ENCODE measurements at places on chromosomes 3 and 15. TPM values are rescaled to one million over a fixed set of nuclear protein-coding genes. Genes with fewer than 3 reads are reported as not detected.

GRCh38 chr3:35857004-35857403 is 217.7 kb downstream of the ARPP21 start:
- no peak for DNase-seq

DNA sequence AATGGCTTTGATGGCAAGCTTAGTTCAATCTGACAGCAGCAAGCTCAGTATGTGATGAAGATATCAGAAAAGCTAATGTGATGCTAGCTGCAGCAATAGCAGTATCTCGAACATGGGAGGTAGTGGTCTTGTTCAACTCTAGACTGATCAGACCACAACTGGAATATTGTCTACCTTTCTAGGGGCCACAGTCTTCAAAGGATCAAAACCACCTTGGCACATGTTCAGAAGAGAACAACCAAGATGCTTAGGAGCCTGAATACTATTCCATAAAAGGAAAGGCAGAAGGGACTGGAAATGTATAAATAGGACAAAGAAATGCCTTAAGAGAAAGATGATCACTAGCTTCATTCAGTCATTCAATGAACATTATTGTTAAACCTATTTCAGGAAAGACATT is 2.3 kb downstream of the C3orf70 start:
- DNase-seq = no peak

DNA sequence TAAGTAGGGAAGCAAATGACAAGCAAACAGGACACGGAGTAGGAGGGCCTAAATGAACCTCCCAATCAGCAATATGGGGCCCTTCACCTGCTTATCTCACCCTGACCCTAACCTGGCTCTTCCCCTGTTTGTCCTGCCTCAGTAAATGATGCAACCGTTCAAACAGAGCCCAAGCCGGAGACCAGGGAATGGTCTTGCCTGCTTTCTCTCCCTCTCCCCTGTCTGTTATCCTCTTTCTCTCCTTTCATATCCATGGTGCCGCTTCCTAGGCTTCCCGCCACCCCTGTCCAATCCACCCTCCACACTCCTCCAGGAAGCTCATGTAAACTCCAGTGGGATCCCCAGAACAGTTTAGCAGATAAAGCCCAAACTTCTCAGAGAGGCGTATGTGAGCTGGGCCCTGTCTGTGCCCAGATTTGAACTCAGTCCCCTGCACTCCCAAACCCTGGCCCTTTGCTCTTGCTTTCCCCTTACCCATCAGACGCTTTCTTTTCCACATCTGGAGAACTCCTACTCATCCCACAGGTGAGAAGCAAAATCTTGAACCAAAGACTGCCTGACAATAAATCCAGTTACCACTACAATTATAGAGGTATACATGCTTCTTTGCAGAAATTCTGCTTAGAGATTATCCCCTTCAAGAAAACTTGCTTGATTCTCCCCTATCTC is 45.7 kb upstream of the STT3B start:
- DNase-seq = no peak

The IGSF10 gene
- 2.7 TPM for total RNA-seq

The HGD gene
- total RNA-seq = under 0.01 TPM

The TMEM45A gene
- 41.0 TPM for total RNA-seq

DNA sequence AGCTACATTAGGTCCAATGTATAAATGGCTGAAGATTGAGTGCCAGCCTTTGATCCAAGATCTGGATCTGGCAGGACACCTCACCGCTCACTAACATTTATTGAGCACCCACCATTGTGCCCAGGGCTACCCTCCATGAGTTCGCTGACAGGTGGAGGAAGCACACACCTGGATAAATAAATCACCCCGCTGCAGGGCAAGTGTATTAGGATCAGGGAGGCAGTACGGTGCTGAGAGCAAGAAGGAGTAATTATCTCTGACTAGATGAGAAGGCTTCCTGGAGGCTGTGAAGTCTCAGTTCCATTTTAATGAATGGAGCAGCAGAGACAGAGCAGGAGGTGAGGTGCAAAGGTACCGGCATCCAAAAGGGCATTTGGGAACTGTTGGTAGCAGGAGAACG is 104.1 kb downstream of the LIPC start:
- no peak for DNase-seq

GRCh38 chr15:89074402-89075012 is 13.7 kb upstream of the ABHD2 start:
- DNase-seq = no peak

DNA sequence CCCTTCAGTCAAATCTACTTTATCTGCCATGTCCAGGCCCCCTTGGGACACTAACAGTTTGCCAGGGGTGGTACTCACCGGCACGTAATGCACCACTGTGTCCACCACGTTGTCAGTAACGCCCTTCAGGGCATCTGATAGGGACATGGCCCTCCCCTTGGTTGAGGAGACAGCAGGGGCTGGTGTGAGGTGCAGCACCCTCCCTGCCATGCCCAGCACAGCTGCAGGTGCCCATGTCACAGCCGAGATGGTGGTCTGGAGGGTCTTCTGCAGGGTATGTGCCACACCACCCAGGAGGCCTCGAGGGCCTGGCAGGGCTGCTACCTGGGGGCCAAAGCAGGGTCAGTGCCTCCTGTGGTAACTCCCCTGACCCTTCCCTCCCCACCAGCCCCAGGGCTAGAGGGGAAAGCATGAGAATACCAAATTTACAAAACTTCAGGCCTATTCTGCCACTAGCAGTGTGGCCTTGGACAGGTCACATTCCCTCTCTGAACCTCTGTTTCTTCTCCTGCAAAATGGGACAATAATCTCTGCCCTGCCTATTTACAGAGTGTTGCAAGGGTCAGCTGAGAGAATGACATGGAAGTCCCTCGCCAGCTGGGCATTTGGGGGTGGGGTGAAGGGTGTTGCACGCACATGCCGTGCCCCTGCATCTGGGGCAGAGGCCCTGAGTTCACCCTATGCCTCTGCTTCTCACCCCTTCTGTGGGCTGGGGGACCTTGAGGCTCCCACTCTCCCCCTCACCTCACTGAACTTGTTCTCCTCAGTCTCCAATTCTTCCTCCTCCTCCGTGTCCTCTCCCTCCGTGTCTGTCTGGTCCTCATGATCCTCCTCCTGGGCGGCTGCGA is 11.8 kb upstream of the KIF7 start:
- peak; percentile 56 for DNase-seq

- DNase-seq = no peak
These were observed 34.9 kb upstream of the HEG1 start for GRCh38 chr3:125090649-125091048.

- peak; percentile 82 for DNase-seq
These were observed 14.1 kb downstream of the KLF15 start for GRCh38 chr3:126342991-126343648.

DNA sequence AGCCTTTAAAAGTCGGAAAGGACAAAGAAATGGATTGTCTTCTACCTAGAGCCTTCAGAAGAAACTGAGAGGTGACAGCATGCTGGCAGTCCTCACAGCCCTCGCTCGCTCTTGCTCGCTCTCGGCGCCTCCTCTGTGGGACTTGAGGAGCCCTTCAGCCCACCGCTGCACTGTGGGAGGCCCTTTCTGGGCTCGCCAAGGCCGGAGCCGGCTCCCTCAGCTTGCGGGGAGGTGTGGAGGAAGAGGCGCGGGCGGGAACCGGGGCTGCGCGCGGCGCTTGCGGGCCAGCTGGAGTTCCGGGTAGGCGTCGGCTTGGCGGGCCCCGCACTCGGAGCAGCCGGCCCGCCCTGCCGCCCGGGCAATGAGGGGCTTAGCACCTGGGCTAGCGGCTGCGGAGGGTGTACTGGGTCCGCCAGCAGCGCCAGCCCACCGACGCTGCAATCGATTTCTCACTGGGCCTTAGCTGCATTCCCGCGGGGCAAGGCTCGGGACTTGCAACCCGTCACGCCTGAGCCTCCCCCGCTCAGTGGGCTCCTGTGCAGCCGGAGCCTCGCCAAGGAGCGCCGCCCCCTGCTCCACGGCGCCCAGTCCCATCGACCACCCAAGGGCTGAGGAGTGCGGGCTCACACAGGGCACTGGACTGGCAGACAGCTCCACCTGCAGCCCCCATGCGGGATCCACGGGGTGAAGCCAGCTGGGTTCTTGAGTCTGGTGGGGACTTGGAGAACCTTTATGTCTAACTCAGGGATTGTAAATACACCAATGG is 953.8 kb upstream of the GBE1 start:
- DNase-seq = no peak

The GOLGA8M gene
- under 0.01 TPM for total RNA-seq

Measured in osteoblast (primary cell).